ENCODE measurements at places on chromosomes 13 and 19.
A peak's percentile ranks its signal among the peaks of the same experiment; 100 is the strongest.

DNA sequence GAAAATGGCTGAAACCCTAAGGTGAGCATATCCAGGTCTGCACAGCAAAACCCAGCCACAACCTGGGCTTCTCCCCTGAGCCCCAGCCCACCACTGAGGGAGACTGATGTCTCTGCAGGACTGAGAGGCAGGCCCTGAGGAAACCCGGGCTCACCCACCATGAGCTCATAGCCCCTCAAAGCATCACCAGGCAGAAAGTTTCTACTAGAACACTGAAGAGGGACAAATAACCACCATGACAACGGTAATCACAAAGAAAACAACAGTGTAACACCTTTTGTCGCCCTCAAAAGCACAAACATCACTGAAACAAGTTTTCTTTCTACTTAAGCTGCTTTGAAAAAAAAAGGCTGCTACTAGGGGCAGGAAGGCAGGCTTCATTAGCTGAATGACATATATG is 29.8 kb downstream of the TSHZ3 start:
- DNase-seq: no peak

DNA sequence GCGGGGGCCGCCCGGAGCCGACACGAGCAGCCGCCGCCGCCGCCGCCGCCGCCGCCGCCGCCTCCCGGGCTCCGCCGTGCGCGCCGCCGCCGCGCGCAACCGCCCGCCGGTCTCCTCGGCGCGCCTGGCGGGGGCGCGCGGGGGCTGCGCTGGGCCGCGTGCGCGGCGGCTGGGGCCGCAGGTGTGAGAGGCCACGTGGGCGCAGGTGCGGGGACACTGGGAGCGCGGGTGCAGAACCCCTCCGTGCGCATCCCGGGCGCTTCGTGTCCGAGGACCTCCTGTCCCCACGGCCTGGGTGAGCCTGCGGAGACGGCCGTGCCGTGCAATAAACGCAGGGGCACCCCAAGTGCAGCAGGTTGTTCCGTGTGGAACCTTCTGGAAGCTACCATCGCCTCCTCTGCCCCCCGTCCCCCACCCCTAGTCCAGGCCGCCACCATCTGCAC is at the start of gene LINGO3:
Gene LINGO3, minus strand, starts transcription at position 41 of the 443 bp plus-strand sequence. CDS start 16,378 bp downstream, outside the sequence.
- no peak for DNase-seq

GRCh38 chr13:45688577-45688976 is 13.5 kb upstream of the CBY2 start:
- no peak for DNase-seq

GRCh38 chr19:1365319-1366269 is 18.1 kb upstream of the NDUFS7 start:
- no peak for DNase-seq

GRCh38 chr19:49890349-49891311 is 6.1 kb downstream of the IL4I1 start:
- DNase-seq: peak; percentile 64

DNA sequence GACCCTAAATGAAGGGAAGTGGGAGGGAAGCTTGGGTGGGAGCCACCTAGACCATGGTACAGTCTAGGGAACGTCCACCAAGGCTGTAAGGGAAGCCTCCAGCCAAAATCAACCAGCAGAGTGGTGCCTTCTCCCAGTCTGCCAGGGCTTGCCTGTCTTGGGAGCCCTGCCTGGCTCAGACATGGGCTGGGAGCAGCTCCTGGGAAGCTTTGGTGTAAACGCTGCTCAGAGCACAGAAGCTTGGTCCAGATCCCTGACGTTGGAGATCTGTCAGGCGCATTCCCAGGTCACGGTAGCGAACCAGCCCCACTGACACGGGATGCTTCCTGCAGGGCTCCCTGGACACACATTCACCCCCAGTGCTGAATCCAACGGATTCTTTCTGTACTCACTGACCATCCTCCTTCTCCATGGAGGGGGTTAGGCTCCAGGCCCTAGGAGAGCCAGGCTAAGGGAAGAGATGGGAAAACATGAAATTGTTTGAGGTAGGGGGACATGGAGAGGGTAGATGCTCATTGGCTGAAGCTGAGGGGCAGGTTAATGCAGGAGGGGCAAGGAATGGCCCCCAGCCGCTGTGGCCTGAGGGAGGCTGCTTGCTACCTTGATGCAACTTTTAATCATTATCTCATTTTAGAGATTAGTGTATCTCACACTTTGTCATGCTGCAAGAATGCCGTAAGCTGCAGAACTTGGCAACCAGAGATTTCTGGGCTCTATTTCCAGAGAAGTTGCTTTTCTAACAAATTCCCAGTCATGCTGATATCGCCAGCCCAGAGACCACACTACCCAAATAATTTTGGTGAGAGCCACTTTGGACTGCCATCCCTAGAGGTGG is 195.8 kb downstream of the UQCRFS1 start:
- DNase-seq: no peak

- DNase-seq: no peak
Observed at GRCh38 chr19:53553156-53553555, 15.2 kb downstream of the ZNF331 start.

DNA sequence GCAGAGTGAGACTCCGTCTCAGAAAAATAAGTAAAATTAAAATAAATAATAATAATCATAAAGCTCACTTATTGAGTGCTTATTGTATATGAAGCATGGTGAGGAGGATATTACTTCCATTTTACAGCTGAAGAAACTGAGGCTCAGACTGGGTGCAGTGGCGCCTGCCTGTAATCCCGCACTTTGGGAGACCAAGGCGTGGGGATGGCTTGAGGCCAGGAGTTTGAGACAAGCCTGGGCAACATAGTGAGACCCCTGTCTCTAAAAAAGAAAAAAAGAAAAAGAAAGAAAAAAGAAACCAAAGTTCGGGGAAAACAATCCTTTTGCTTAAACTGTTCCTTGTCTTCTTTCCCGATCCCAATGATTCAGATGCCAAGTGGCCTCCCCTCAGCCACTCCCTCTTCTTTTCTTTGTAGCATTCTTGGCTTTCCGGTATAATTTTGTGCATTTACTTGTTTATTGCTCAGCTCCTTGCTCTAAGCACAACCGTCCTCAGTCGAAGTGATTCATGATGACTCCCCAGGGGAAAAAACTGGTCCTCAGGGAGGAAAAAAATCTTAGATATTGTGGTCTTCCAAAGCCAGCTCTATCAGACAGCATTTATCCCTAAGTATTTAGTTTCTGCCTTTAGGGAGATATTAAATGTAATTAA is 965 bp upstream of the EIF3G start:
- DNase-seq: no peak

DNA sequence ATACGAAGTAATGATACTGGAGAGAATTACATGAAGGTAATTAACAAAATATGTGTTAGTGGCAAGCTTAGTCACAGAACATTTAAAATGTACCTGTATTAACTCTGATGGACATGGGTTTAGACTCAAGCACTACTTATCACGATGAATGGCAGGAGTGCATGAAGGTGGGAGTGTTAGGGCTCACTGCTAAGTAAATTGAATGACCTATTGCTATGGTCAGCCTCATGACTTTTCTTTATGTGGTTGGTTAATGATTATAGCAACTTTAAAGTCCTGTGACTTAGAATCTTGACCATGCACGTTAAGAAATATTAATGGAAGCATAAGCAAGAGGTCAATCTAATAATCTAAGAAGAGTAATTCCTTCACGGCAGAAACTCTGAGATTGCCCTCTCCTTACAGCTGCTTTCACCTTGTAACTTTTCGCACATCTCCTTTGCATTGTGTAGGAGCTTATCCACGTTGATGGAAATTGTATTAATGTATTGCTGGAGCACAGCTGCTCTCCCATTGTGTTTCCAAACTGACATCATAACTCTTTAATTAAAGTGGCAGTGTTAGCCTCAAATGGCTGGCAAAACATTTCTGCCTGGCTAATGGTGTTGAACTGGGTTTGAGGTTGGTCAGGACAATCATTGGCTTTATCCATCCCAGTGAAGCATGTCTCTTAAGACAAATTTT is 114.5 kb downstream of the RXFP2 start:
- no peak for DNase-seq

DNA sequence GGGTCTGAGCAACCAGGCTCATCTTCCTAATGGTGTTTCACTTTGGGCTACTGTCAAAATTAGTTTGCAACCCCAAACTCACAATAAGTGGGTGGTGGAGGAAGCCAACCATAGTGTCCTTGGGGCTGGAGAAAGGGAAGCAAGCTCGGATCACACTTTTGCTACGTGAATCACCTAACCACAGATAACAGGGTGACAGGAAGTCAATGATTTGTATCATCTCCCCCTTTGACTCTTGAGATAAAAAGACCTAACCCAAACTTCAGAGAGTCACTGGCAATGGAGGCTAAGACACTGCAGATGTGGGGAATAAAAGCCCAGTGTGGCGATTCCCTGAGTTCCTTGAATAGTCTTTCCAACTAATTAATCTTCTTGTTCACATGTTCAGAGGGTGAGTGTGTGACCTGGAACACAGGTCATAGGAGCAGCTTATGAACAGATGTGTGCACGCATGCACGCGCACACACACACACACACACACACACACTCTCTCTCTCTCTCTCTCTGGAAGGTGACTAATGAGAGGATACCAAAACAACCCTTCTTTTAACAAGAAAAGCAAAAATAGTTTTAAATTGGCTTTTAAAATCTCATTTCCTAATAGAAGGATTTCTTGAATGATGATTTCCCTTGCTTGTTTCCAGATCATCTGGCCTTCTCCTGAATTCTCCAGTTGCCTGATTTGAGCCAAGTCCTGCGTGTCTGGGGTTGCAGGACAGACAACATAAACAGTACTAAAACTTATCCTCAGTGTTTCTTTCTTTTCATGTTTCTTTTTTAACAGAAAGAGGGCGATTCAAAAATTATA is 21.2 kb upstream of the DOCK9 start:
- no peak for DNase-seq

GRCh38 chr13:36548129-36548528 is 115.8 kb downstream of the CCNA1 start:
- no peak for DNase-seq

GRCh38 chr13:46885018-46885417 is 11.8 kb downstream of the HTR2A start:
- DNase-seq: no peak

- no peak for DNase-seq
Observed at GRCh38 chr19:4452230-4452990, 5.2 kb downstream of the UBXN6 start.

DNA sequence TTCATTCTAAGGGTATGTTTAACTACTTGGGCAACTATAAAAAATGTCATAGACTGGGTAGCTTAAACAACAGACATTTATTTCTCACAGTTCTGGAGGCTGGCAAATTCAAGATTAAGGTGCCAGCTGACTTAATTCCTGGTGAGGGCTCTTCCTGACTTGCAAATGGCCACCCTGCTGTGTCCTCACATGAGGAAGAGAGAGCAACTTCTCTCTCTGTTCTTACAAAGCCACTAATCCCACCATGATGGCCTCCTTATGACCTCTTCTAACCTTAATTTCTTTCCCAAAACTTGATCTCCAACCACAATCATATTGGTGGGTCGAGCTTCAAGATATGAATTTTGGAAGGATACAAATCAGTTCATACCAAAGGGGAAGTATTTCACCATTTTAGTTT is 399.0 kb downstream of the DCT start:
- no peak for DNase-seq

DNA sequence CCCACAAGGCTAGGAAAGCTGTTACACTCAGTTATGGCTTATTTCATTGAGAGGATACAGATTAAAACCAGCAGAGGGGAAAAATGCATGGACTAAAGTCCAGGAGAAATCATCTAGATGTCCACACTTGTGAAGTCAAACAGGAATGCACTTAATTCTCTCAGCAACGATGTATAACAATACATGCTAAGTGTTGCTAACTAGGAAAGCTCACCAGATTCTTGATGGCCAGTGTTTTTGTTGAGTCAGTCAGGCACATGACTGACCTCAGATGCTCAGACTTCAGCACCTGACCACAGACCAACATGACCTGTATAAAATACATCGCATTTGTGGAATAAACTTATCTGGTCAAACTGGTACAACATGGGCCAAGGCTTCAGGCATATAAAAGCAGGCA is 470.2 kb upstream of the PRR20A start:
- no peak for DNase-seq

DNA sequence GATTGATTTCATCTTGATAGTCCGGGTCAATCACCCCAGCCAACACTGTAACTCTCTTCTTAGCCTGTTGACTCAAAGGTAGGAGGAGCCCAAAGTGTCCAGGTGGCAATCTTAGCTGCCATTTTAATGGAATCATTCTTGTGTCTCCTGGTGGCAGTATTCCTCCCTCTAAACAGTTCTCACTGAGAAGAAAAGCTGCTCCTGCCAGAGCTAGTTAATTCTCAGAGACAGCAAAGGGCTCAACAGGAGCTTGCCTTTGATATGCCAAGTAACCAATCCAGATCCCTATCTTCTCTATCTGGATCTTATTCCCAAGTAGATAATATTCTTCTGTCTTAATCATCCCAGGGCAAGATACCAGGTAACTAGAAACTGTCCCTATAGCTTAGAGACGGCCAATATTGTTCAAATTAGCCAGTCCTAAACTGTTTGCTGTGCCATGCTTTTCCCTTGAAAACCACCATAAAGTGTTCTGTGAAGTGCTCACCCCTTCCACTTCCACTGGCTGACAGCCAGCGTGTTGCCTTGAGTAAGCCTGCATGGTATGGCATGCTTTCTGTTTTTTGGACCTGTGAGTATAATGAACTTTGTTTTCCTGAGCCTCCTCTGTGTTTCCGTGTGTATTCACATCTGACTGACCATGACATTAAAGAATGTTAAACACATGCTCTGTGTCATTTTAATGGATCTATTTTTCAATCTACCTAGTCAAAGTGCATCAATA is 463.7 kb upstream of the SLITRK5 start:
- no peak for DNase-seq

- DNase-seq: no peak
Observed at GRCh38 chr19:16890461-16891184, 1.8 kb downstream of the F2RL3 start.

- DNase-seq: no peak
Observed at GRCh38 chr13:88162076-88162702, 491.0 kb downstream of the SLITRK5 start.

DNA sequence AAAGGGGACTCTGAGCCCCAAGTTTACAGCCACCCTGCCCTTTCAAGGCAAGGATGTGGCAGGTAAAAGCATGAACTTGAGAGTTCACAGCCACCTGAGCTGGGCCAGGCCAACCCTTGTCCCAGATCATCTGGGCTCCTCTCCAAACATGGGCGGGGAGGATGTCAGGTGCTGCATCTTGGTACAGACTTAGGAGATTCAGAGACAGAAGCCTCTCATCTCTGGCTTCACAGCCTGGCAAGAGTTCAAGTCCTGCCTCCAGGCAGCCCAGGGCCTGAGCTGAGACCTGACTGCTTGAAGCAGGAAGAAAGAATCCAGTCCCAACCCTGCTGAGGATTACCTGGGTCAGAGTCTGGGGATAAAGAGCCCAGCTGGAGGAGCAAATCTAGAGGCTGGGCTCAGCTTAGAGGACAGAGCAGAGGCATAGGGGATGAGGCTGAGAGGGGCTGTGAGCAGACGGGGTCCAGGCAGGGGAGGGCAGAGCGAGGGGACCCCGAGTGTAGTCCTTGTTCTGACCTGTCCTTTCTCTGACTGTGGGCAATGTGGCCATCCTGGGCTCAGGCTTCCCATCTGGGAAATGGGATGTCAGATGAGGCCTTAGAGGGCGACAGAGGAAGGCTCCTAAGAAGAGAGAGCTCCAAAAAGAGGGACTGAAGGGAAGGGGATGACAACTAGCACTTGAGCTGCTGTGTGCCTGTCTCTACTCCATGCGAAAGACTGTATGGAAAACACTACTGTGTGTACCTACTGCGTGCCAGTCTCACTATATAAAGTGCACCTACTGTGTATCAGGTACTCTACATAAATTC is 6.6 kb upstream of the OR10H5 start:
- no peak for DNase-seq

- no peak for DNase-seq
Observed at GRCh38 chr19:11151181-11151580, 4.4 kb downstream of the SPC24 start.

GRCh38 chr19:39834287-39834841 is 402 bp upstream of the DYRK1B start:
- DNase-seq: no peak

- no peak for DNase-seq
Observed at GRCh38 chr19:12482509-12482886, 2.1 kb downstream of the ZNF709 start.
